ENCODE measurements at places on chromosomes 7 and 10.

- DNase-seq, result no peak
Observed at GRCh38 chr7:100013328-100013676, 2.1 kb upstream of the ZKSCAN1 start.

- DNase-seq, result no peak
Observed at GRCh38 chr10:59508296-59508695, 145.9 kb upstream of the FAM13C start.

DNA sequence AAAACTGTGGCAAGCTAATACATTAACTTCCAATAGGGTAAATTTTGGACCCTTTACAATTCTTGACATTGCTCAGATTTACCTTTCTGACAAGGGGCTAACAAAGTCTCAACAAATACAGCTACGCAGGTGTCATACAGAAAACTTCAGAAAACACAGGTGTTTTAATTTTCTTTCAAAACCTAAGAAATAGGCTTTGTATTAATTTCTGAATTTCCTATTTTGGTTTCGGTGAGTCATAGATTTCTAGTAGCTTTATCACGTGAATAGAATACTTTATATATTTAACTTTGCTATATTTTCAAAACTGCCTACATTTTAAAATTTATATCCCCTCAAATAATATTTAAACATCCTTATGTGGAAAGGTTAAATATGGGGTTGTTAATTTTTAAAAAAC is 215.3 kb downstream of the DGKB start:
- no peak for DNase-seq

DNA sequence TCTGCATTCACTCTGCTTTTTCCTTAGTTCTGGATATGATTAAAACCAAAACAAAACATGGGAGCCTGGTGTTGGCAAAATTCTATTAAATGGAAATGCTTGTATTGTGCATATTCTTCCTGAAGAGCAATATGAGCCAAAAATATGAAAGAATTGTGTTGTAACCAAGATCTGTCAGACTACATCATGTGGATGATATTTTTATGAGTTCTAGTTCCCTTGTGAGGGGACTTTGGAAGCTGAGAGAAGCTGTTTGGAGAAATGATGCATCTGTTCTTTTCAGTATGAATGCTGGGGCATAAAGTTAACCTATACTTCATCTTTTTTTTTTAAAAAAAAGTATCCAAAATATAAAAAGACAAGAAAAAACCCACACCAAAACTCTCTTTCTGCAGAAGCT is 782.7 kb downstream of the ANKRD7 start:
- DNase-seq, result no peak

All from NCI-H2029 treated with DMSO at 0.1 percent for 48 hours (cell line).